ENCODE measurements at places on chromosomes 4 and X. TPM values are rescaled to one million over a fixed set of nuclear protein-coding genes. Genes with fewer than 3 reads are reported as not detected.

DNA sequence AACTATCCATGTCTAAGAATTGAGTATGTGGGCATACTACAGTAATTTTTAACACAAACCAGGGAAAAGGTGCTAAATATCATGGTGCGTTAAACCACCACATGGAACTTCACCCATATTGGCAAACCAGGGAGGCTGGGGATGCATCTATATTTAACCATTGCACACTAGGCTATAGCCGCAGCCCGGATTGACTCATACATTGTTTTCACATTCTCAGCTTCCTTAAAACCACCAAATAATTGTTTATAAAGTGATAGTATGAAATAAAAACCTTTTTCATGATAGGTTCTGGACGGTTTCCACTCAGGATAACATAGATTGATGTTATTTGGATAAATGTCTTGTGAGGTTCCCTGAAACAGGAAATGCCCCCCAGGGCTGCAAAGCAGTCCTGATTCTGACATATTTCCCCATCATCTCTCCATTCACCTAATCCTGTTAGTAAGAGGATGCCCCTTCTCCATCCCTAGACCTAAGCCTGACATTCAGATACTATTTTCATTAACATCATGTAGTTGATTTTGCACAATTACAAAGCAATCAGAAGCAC lies 7.9 kb downstream of the COL25A1 start:
- no peak for DNase-seq

DNA sequence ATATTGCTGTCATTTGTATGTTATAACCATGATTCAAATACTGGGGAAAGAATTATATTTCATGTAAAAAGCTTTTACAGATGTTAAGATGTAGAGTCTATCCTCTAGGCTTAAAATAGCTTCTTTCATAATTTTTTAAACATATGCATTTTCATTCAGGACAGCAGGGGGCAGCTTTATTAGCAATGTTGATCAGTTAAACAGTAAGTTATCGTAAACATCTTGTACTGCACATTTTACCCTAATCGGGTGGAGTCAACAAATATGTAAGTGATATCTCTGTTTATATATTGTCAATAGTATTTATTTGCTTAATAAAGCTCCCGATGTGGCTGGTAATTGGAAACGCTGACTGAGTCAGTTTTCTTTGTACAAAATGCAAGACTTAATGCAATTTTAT lies 142.5 kb upstream of the MED14 start:
- DNase-seq, result no peak

DNA sequence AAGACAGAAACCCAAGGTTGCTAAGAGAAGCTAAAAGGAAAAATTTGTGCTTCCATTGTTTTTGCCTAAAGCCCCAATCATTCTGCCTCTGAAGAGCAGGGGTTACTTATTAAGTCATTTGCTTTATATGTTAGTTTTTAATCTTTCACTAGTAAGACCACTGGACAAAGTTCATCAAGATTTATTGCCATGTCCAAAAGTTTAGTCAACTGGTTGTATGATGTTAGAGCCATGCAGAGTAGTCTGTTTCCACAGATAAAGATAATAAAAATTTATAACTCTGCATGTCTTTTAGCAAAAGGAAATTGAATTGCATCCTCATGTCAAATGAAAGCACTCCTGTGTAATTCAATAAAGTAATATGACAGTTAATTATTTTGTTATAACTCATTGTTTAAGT lies 75.8 kb upstream of the PRKG2 start:
- no peak for DNase-seq

DNA sequence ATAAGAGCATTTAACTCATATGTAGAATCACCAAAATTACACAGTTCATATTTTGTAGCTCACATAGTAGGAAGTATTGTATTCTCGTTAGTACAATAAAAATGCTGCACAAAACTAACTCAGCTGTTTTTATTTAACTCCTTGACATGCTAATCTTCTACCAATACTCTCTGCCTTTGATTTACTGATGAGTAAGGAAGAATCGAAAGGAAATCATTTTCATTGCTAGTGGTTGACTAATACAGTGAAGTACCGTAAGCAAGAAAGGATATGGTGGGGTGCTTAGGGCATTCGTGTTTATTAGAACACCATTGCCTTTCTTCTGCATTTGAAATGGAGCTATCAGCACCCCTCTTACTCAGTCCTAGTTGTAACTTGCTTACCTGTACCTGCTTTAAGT lies 1239.1 kb upstream of the TENM3 start:
- DNase-seq, result no peak

GRCh38 chrX:114584983-114585842 lies 1.3 kb downstream of the HTR2C start:
- DNase-seq, result no peak

DNA sequence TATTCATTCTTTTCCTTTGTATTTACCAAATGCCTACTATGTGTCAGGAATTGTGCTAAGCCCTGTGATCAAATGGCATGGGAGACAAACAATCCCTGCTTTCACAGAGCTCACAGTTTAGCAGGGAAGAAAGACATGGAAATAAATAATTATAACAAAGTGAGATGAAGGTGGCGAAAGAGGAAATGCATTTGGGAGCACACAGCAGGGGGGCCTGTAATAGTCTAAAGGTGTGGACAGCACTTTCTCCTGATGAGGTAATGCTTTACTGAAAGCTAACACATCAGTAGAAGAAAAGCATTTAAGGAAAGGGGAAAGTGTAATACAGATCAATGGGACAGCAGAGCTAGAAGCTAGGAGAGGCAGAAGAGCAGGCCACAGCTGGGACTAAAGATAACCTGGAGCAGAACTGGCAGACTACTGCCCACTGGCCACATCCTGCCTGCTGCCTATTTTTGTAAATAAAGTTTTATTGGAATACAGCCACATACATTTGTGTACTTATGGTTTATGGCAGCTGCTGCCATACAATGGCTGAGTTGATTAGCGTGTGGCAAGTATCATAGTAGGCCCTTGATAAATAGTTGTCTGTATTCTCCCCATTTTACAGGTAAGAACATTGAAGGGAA lies 67.1 kb upstream of the TAPT1 start:
- DNase-seq, result no peak

GRCh38 chrX:72125331-72126047 lies 6.2 kb downstream of the RTL5 start:
- no peak for DNase-seq

- no peak for DNase-seq
Observed at GRCh38 chrX:9293051-9293496, 171.8 kb upstream of the TBL1X start.

DNA sequence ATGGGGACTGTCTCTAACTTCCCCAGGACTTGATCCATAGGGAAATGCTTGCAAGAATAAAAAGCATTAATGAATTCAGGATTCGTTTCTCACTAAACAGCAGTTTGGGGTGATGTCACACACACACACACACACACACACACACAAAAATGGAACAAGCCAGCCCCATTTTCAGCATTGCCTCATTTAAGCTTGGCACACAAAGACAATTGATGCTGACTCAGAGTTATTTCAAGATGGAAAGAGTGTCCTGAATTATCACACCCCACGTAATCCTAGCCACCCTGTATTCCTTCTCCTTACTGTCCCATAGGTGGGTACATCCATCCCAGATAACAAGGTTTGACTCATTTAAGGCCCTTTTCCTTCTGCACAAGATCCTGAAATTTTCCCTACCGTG lies 345.1 kb upstream of the HS3ST1 start:
- DNase-seq, result no peak

- DNase-seq, result no peak
Observed at GRCh38 chrX:81120258-81120935, 81.3 kb downstream of the HMGN5 start.

DNA sequence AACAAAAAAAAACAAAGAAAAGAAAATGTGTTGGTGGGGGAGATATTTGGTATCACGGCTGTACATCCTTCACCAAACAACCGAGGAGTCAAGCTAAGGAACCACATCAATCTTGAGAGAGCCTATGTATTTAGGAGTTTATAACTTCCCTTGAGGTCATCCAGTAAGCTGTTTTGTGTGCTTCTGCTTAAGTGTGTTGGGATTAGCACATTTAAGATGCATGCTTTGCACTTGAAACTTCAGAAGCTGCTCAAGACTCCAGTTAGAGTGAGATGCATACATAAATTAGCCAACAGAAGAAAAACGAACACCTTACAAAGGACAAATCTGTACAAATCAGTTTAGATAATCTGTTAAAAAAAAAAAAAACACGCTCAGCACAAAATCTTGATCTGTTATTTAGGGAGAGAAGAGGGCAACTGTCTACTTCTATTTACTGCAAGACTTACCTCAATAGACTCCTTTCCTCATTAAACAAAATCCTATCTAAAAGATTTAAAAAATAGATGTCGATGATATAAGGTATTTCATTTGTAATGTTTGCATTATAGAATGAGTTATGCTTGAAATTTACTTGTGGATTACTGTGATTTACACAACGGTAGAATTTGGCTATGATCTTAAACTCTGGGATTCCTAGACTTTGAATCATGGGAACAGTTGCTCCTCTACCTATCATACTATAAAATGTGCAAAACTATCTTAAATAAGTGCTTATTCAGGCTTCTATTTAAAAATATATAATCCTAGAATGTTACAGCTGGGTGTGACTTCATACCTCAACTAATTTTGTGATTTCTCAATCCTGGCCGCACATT lies 53.8 kb upstream of the NAP1L5 start:
- DNase-seq, result no peak

GRCh38 chr4:66633477-66633876 lies 911.8 kb downstream of the CENPC start:
- no peak for DNase-seq

- no peak for DNase-seq
Observed at GRCh38 chrX:41858161-41858775, 65.1 kb downstream of the CASK start.

VSIG4 gene
- not detected for polyA plus RNA-seq

CDS1 gene
- polyA plus RNA-seq, result 0.06 TPM

CT45A5 gene
- polyA plus RNA-seq, result not detected

HSD17B13 gene
- not detected for polyA plus RNA-seq

INTU gene
- 11.1 TPM for polyA plus RNA-seq

Data from AG04450 (cell line).